Fibroblast of skin of scalp (primary cell): ENCODE measurements at places on chromosomes 6 and 20.

GRCh38 chr20:12722091-12722490 is 286.7 kb upstream of the SPTLC3 start:
- DNase-seq, result no peak

DNA sequence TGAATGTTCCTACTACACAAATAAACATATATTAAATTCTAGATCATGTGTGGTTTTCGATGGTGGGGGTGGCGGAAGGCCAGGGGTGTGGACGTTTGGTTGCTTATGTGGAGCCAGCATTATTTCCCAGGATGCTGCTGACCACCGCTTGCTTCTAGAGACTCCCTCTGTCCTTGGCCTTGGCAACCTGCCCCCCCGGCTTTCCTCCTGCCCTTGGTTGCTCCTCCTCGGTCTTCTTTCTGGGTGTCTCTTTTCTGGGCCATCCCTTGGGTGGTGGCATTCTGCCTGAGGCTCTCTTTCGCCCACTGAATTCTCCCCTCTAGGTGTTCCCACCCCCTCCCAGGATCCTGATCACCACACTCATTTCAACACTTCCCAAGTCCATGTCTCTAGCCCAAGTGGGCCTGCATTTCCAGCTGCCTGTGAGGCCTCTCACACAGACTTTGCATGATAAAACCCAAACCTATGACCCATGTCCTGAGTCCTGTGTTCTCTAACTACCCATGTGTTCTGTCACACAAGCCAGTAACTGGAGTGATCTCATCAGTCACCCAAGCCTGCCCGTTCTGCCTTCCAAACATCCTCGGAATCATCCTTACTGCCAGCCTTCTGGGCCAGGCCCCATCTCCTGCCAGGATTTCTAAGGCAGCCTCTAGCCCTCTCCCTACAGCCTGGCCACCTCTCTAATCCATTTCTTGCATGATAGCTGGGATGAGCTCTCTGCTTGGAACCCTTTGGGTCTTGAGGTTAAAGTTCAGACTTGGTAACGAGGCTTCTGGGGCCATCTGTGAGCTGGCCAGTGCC is 71.2 kb downstream of the CDS2 start:
- DNase-seq, result no peak

DNA sequence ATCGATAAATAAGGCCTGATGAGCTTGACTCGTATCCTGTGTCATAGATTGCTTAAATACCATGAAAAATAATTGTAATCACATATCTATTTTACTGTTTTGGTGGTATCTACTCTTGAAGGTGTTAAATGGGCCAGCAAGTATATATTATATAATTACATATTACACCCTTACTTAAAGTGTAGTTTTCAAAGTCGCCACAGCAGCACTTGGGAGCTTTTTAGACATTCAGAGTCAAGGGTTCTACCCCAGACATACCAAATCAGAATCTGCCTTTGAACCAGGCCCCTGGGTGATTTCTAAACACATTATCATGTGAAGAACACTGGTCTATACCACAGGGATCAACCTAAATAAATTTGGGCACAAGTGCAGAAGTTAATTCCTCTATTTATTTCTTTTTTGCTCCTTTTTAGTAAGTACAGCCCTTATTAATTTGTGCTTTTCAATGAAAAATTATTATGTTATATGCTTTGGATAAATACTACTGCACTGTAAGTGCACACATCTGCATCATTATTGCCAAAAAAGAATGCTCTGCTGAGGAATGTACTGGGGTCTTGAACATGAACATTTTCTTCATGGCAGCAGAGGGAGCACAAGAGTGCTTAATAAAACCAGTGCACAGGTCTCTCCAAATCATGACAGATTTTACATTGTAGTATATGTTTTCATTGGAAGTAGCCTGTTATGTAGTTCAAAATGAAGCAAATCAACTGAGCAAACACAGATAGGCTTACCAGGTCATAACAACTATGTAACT is 3.1 kb upstream of the ATXN1 start:
- peak; percentile 70 for DNase-seq

GRCh38 chr20:23445596-23446217 is 6.2 kb downstream of the CSTL1 start:
- DNase-seq, result peak; percentile 89

DNA sequence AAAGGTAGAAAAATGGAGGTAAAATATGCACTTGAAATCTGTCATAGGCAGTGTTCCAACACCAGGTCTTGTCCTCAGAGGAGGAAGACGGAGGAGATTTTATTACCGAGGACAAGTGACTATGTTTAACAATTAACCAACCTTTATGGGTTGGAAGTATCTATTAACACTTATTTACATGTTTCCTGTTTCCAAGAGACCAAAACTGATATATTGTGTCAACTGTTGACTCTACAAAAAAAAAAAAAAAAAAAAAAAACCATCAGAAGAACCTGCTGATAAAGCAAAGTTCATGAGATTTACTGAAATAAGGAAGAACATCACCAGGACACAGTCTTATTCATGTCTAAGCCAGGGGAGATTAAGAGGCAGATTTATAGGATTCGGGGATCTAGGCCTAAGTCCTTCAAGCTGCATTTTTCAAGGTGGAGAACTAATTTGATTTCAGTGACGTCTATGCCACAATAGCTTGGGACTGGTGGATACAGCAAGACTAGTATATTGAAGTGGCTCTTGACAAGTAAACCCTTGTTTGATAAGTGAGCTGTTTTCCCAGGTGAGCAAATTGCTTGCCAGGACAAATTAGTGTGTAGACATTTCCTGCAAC is 126.6 kb upstream of the NAA20 start:
- no peak for DNase-seq

DNA sequence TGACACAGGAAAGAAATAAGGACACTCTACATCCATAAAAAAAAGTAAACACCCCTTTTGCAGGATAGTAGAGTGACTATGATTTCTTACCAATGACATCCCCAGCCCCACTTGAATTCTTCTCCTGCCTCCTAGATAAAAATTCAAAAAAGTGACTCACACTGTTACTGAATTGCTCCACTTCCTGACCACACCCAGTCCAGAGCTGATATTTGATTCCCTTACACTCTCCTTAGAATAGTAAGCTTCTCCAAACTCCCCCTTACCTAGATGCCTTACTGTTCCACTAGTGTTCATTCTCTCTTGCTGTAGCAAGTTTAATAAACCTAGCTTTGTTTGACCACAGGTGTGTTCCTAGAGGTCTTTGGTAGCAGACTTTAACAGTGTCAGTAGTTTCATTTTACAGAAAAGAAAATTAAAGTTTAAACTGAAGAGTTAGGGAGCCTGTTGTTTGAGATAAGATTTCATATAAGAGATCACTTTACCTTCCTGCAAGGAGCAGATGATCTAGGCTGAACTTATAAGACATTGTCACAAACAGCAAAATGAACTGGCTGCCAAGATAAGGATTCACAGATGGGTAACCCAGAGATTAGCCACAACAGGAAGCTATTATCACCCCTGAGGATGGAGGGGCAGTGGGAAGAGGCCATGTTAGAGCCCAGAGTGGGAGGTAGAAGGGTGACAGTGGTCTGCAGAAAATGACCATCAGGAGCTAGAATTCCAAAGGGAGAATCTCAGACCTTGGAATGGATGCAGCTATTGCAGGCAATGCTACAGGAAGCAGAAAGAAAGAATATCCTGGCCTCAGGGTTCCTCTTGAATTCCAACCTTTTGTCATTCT is 28.4 kb upstream of the BTN3A2 start:
- DNase-seq, result peak; percentile 70

DNA sequence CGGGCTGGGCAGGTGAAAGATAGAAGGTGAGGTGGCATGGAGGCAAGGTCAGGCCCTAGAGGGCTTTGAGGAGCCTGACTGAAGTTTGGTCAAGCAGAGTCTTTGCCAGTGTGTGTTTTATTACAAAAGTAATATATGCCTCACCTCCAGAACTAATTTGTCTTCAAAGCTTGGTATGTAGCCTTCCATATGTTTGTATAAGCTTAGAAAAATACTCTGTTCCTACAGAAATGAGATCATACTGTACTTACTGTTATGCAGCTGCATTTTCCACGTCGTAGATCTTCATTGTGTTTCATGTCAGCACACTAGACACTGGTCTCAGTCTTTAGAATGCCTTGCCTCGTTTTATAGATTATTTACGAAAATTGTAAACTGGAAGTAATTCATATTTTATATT is 61.8 kb downstream of the ANKS1A start:
- peak; percentile 13 for DNase-seq

DNA sequence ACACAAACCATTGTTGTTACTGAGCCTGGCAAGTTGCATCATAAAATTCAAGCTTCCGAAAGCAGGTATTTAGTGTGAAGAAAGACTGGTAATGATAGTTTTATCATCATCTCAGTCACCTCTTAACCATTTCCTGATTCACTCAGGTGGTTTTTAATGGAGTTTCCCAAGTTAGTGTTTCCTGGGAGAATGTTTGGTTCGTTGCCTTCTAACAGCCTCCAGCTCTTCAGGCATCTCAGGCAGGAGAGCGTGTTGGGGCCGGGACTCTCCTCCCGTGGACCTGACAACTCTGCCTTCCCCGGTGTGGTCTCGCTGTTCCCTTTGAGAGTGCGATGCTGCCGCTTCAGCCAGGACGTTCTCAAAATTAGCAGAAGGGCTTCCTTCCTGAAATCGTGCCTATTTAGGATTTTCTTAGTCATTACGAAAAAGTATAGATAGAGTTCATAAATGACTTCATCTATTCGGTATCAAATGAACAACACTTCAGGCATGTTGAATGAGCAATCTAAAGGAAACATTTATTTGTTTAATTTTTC is 105.0 kb upstream of the QKI start:
- peak; percentile 39 for DNase-seq

GRCh38 chr6:138510093-138510492 is 10.8 kb upstream of the NHSL1 start:
- DNase-seq, result no peak

DNA sequence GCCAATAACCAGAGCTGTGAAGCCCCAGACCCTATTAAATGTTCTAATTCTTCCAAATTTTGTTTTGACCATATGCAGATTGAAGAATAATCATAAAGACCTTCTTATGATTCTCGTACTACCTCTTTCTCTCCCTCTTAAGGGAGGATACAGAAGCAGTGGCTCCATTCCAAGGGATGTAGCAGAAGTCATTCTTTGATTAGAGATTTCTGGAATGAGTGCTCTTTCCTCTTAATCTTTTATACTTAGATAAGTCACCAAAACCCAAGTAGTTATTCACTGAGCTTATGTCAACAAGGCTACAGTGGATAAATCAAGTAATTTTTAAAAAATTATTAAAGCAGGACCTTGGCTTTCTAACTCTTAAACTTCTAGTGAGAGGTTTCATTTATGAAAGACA is 266.0 kb upstream of the STXBP5 start:
- DNase-seq, result no peak

- DNase-seq, result no peak
These were observed 46.1 kb upstream of the ADGRF5 start for GRCh38 chr6:46967826-46968349.

DNA sequence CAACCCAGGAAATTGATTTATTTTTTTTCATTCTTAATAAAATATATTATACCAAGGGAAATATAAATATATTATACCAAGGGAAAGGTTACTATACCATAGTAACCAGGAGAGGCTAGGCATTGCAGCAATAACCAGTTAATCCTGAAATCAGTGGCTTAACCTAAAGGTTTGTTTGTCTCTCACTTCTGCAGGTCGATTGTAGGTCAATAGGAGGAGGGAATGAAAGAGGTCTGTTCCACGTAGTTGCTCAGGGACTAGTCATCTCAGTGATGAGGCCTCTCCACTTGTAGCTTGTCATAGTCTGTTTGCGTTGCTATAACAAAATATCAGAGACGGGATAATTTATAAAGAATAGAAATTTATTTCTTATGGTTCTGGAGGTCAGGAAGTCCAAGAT is 168.0 kb downstream of the GJA1 start:
- no peak for DNase-seq

- DNase-seq, result no peak
These were observed 46.8 kb downstream of the SPATA2 start for GRCh38 chr20:49868538-49868937.

DNA sequence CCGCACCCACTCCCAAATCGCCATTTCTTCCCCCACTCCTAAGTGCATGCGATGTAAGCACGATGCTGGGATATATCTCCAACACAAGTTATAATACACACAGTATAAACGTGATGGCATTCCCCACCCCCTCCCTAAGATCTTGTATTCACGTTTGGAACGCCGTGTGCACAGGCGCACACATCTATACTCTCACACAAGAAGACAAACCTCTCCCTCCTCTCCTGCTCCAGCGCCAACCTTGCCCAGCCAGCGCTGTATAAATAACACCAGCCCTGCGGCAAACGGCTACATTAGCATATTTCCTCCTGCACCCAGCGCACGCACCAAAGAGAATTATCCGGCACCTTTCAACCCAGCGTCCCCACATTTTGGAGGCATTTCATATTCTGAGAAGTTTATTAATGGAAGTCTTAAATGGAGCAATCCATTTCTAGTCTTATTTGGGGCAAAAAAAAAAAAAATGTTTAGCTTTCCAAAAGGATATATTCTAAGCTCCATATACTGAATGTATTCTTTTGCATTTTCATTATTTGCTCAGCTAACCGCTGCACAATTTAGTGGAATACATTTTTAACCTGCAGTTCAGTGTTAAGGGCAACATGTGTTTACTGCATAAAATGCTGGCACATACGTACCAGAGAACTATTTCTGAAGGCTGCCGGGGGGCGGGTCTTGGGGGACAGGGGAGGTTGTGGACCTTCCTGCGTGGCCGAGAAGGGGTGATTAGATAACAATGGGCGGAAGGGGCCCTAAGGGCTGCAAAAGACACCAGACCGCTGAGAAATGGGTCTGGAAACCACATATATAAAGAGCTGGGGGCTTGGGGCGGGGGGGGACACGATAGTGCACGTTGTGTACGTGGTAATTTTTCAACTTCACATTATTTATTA is 1.1 kb upstream of the SLC22A23 start:
- DNase-seq, result no peak

DNA sequence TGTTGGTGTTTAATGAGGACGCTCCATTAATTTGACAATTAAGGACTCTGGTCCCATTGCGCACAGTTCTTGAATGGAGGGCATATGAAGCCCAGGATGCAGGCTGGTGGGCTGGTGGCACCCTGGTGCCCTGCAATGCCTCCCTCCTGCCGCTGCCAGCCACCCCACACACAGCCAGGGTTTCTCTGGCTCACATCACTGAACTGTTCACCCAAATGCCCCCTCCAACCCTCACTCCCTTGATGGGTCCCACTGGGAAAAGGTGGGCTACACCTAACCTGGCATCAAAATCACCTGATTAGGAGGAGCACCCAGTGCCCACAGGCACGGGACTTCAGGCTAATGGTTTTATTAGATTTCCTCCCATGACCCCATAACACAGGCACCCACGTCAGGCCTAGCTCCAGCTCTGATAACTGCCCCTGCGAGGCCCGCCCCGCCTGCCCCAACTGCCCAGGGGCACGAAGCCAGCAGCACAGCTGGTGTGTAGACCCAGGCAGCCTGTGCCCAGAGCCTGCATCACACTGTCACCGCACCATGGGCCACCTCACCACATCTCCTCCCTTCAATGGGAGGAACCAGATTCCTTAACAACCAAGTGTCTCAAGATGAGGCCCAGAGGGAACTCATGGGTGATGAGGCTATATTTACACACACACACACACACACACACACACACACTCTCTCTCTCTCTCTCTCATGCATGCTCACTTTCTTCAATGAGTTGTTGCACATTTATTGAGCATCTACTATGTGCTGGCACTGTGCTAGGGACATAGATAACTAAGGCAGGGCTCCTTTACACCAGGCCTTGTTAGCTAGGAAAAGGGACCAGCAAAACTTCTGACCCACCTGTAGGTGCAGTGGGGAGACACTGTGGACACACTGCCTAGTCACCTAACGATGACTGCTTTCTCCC is 107.3 kb downstream of the NOL4L start:
- peak; percentile 32 for DNase-seq

GRCh38 chr20:40073535-40074111 is 615.4 kb downstream of the MAFB start:
- peak; percentile 96 for DNase-seq

- DNase-seq, result peak; percentile 67
These were observed 21.2 kb downstream of the RAMACL start for GRCh38 chr6:166565084-166565967.
